ENCODE measurements at places on chromosomes 12 and 14.

- DNase-seq = no peak
Measured at GRCh38 chr12:92290350-92290695, 144.7 kb upstream of the BTG1 start.

GRCh38 chr14:52948039-52948438, 2.8 kb downstream of the FERMT2 start:
- no peak for DNase-seq

DNA sequence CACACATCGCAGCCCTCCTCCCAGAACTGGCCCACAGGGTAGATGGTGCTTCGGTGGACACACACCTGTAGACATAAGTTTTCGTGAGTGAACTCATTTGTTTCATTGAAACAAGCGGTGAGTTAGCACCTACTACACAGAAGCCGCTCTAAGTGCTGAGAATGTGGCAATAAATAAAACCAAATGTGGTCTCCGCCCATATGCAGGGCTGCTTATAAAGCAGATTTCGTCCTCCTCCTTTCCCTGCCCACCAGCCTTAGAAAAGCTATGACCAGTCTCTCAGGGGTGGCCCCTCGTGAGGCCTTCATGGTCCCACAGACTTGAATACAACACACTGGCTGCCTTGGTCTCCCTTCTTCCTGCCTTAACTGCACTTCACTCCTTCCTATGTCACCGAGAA, 31.1 kb upstream of the ANO2 start:
- no peak for DNase-seq

- peak; percentile 36 for DNase-seq
Measured at GRCh38 chr12:74365178-74365964, 172.3 kb upstream of the ATXN7L3B start.

GRCh38 chr12:2416158-2416557, 363.4 kb downstream of the CACNA1C start:
- DNase-seq = no peak

GRCh38 chr14:97377550-97377949, 580.4 kb downstream of the VRK1 start:
- no peak for DNase-seq

GRCh38 chr14:44036248-44036647, 470.8 kb downstream of the FSCB start:
- DNase-seq = no peak

- no peak for DNase-seq
Measured at GRCh38 chr12:59398164-59398563, 197.7 kb upstream of the SLC16A7 start.

DNA sequence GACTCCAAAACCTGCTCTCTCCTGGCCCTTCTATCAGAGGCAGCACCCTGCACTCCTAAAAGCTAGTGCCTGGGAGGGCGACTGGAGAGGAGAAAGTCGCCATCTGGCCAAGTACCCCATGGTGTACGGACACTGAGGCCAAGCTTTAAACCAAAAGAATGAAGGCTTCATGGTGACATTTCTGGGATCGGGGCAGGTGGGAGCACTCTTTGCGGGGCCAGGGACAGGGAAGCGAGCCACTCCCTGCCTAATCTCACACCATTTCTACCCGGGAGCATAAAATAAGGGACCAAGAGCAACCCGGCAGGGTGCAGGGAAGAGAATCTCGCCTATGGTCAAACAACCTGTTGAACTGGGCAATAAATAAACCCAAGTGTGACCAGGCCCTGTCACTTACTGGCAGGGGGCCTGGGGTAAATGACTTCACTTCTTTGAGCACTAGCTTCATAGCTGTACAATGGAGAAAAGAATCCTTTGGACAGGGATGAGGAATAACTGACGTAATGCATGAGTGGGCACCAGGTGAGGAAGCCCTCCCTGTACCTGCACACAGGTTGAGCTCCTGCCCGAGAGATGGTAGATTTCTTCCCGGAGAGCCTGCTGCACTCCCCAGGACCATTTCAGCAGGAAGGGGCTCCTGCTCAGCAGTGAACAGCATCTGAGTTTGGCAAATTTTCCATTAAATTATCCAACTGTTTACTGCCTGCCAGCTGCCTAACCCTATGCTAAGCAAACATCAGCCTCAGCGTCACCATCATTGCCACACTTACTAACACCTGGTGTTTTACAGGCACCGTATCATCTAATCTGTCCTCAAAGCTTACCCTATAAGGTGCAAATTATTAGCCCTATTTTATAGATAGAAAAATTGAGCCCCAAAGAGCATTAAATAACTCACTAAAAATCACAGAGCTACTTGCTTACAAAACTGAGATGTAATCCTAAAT, 2.0 kb downstream of the SERPINA1 start:
- DNase-seq = peak; percentile 4

GRCh38 chr14:65373671-65374039, 38.9 kb upstream of the FUT8 start:
- peak; percentile 25 for DNase-seq

GRCh38 chr12:19800884-19801283, 361.6 kb downstream of the AEBP2 start:
- no peak for DNase-seq

- DNase-seq = no peak
Measured at GRCh38 chr12:1796515-1797010, 23.8 kb upstream of the LRTM2 start.

- DNase-seq = no peak
Measured at GRCh38 chr12:51746416-51746815, 102.1 kb downstream of the FIGNL2 start.

DNA sequence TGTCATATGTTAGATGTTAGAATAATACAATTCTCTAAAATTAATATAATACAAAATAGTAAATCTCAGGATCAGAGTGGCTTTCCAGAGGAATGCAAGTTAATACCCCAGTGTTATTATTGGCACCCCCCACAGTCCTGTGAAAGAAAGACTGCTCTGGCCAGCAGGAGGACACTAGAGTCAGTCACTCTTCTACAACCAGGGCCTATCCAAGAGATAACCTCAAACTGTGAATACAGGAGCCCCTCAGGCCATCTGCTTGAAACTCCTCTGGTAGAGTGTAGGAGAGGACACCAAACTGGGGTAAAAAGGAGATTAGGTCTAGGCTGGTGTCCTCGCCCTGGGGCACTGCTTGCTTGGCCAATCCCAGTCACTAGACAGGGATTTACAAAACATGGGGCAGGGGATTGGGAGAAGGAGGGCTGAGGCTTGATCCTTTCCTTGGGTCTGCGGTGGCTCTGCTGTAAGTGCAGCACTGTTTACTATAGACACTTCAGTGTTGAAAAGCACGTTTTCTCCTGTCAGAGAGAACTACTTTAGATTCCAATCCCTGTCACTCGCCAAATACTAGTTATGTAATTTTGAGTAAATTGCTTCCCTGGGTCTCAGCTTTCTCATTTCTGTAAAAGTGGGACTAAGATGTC, 44.5 kb upstream of the PTPRR start:
- DNase-seq = no peak

- DNase-seq = no peak
Measured at GRCh38 chr12:22255097-22255496, 79.4 kb downstream of the ST8SIA1 start.

DNA sequence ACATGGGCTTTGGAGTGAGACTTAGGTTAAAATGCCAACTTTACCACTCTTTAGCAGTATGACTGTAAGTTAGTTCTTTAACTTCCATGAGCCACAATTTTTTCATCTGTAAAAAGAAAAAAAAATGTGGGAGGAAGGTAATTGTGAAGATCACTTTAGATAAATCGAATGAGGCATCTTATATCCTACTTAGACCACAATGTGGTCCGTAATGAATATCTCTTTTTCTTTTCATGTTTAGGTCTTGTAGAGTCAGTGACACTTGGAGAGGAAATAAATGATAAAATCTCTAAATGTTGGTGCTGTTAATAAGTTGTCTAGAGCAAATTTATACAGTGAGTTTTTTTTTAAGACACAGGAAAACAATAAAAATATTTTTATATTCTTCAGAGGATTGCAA, 34.3 kb downstream of the RGS6 start:
- DNase-seq = no peak

All from COR-L47 (cell line).